ENCODE measurements at places on chromosomes 5 and 9.

DNA sequence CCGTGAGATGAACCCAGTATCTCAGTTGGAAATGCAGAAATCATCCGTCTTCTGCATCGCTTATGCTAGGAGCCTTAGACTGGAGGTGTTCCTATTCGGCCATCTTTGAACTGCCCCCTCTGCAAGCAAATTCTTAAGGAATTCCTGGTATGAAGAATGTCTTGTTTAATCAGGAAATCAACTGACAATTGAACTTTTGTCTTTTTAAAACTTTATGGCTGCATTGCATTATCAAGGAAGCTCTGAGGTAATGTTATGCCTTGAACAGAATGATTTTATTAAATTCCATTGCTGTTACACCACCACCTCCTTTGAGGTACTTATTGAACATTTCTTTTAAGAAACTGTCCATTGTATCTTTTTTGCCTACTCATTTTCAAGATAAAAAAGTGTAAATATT, 1915.7 kb upstream of the CDH9 start:
- DNase-seq = no peak

GRCh38 chr5:180331647-180331950, 21.5 kb downstream of the GFPT2 start:
- no peak for DNase-seq

GRCh38 chr5:67363180-67363709, 166.6 kb upstream of the CD180 start:
- no peak for DNase-seq

DNA sequence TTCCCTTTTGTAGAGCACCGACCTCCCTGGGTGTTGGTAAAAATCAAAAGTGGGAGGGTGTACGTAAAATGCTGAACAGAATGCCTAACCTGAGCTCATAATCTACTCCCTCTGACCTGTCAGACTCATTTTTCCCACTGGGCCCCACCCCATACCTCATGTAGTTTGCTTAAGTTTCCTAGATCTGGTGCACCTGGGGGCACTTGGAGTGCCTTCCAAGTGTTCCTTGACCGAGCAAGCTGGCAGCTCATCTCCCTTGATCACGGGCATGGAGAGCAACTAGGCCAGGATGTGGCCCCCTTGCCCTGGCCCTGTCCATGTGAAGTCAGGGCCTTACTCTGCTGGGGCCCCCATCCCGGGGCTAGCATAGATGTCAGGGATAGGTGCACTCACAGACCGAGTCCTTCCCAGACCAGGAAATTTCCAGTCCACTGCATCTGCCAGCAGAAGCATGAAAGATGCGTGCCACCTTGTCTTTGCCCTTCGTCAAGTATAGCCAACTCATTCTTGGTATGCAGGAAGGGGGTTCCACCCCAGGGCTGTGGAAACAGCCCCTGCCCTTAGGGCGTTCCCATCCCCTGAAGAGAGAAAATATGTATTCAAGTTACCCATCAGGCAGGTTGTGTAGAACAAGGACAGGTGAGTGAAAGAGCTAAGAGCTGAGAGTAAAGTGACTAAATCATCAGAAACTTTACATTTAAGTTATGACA, 41.9 kb downstream of the SLC22A5 start:
- DNase-seq = no peak

- no peak for DNase-seq
Measured at GRCh38 chr5:56532466-56532865, 282.9 kb upstream of the MAP3K1 start.

GRCh38 chr5:40489421-40489820, 190.3 kb upstream of the PTGER4 start:
- no peak for DNase-seq

GRCh38 chr9:125701351-125701750, 5.7 kb downstream of the MAPKAP1 start:
- DNase-seq = peak; percentile 27

GRCh38 chr9:132638240-132638639, 31.5 kb downstream of the DDX31 start:
- DNase-seq = no peak

GRCh38 chr5:137666901-137667300, 69.0 kb downstream of the KLHL3 start:
- no peak for DNase-seq

DNA sequence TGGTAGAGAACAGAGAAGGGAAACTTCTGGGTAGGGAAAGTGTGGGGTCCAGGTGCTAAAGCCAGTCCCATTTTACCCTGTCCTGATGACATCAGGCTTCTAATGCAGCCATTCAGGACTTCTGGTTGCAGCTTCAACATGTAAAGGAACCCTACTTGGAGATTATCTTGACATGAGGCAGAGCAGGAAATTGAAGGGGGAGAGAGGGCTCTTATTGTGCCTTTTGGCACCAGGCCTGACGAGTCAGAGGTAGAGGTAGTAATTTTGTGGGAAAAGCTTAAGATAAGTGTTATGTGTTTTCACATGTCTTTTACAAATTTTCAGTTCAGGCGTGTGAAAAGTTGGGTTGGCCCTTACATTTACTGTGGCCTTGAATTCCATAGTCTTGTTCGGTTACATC, 102.4 kb upstream of the APC start:
- DNase-seq = no peak

GRCh38 chr5:120073722-120074121, 390.4 kb upstream of the PRR16 start:
- no peak for DNase-seq

GRCh38 chr9:92680166-92681119, 10.5 kb upstream of the IPPK start:
- DNase-seq = no peak

GRCh38 chr5:32126691-32127090, 47.4 kb downstream of the GOLPH3 start:
- DNase-seq = no peak

All from suppressor macrophage treated with lipopolysaccharide for 4 hours (primary cell).